ENCODE measurements at places on chromosomes 4 and X.
A peak's percentile ranks its signal among the peaks of the same experiment; 100 is the strongest.

GRCh38 chr4:142583708-142584107 is 262.4 kb downstream of the INPP4B start:
- no peak for DNase-seq

DNA sequence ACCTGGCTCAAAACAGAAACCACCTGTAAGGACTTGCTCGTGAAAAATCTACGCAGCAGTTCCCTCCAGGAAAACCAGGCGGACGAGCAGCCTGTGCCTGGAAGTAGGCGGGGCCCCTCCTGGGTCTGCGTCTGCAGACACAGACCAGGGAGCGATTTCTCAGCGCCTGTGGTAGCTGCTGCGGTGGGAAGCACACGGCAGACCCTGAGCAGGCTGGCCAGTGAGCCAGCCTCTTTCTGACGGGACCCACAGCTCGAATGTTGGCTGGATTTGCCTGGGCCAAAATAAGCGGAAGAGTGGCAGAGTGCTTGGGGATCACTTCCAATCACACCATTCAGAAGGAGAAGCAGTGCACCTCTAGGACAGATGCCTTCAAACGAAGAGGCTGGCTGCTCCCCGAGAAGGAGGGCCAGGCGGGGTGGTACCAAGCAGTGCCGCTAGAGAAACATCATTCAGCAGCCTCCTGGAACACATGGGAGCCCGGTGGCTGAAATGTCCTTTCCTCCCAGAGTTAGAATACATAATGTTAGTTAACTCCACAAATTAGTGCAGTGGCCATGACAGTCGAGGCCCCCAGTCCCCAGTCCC is 85.9 kb downstream of the GATB start:
- DNase-seq = peak; percentile 83

DNA sequence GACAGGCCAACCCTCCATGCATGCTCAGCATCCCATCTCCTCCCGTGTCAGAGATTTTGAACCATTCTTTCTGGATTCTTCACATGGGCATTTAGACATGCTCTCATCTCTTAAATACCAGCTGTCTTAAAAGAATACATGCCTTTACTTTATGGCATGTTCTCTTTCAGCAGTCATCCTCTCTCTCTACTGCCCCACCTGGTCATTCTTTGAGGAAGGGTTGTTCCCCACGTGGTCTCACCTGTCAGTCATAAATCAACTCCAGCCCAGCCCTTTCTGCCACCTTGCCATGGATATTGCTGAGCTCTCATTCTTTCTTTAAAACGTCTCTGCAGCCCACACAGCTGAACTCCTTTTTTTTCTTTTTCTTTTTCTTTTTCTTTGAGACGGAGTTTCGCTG is 111.3 kb downstream of the ARHGAP10 start:
- DNase-seq = no peak

- DNase-seq = no peak
These were observed 801.9 kb downstream of the TECRL start for GRCh38 chr4:63607169-63607872.

- DNase-seq = no peak
These were observed 487.9 kb downstream of the C4orf33 start for GRCh38 chr4:129583868-129584267.

- DNase-seq = no peak
These were observed 50.9 kb upstream of the RAP1GDS1 start for GRCh38 chr4:98210281-98210680.
